ENCODE measurements at places on chromosomes 12 and 14. TPM values are rescaled to one million over a fixed set of nuclear protein-coding genes. Genes with fewer than 3 reads are reported as not detected.

The KLHDC1 gene
- 2.4 TPM for total RNA-seq

The MED6 gene
- total RNA-seq = 45.9 TPM

The HCAR1 gene
- total RNA-seq = 0.37 TPM

The HOXC10 gene
- total RNA-seq = not detected

The LRRC43 gene
- total RNA-seq = not detected

The TSPAN19 gene
- not detected for total RNA-seq

The ST8SIA1 gene
- 0.52 TPM for total RNA-seq

The ALX1 gene
- total RNA-seq = not detected

The FAIM2 gene
- 0.50 TPM for total RNA-seq

The SLC6A13 gene
- total RNA-seq = 0.15 TPM

The DDN gene
- total RNA-seq = 0.17 TPM

DNA sequence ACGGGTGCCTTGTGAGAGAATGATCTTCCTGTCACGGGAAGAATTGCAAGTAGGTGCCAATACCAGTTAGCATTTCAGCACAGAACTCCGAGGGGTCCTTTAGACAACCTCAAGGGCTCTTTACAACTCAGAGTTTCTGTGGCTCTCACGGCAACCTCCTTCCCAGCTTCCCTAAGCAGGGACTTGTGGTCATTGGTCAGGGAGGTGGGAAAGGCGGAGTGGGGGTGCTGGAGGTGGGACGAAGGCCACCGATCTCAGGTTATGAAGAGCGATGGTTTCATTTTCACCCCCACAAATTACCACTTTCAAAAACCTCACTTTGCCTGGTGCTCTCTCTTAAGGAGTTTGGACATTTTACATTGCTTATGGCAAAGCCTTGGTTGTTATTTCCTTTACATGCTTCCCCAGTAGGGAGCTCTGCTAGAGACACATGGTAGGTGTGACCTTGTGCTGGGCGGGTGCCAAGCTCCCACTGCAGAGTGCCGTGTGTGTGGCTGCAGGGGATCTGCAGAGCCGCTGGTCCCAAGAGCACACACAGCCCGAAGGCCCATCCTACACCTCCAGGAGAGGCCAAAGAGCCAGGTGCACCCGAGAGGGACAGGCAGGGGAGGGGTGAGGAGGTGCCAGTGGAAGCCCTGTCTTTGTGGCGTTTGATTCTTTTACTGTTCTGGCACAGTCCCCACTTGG, 21.4 kb downstream of the BCL2L14 start:
- no peak for DNase-seq

DNA sequence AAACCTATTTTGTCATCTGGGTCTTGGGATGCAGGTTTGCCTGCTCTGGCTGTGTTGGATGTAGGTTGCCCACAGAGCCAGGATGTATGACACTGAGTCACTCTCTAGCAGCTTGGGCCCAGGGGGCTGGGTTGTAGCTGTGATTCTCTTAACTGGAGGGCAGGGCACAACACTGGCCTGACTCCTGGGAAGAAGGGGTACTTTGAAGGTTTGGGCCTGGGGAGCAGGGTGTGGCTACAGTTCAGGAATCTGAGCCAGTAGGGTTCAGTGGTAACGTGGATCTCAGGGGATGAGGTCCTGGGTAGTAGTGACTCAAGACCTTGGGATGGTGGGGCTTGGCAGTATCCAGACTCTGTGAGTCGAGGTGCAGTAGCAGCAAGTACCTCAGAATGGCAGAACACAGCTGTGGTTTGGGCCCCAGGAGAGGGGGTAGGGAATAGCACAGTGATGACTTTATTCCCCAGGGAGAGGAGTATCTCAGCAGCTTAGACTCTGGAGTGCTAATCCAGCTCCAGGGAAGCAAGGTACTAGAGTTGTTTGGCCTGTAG, 25.7 kb downstream of the TBC1D15 start:
- no peak for DNase-seq

- DNase-seq = no peak
Observed at GRCh38 chr14:24802236-24802635, 168.2 kb upstream of the GZMB start.

GRCh38 chr12:84603484-84604248, 308.9 kb downstream of the SLC6A15 start:
- no peak for DNase-seq

DNA sequence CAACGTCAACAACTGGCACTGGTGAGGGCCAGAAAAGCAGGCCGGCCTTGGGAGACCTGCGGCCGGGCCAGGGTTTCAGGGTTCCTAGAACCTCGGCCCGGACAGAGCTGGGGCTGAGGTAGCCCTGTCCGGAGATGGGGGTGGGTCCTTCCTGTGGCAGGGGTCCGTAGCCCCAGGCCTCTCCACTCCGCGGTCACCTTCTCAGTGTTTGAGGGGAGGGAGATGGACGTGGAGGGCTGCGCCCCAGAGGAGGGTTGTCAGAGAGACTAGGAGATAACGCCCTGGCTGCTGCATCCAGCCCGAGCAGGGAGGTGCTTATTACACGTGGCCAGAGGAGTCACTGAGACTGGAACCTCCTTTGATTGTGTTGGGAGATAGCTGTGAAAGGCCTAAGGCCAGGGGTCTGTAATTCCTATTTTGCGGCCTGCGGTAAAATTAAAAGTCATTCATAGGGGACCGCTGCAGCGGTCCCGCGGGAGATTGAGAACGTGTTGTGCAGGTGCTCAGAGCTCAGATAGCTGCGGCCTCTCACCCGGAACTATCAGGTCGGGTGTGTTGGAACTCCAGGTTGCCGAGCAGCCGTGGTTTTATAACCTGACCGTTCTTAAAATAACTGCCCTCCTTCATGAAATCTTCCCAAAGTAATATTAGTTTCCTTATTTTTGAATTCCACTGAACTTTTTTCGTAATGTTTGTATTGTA, 507 bp downstream of the AHSA1 start:
- peak; percentile 44 for DNase-seq

- no peak for DNase-seq
Observed at GRCh38 chr14:33120966-33121365, 182.3 kb downstream of the NPAS3 start.

DNA sequence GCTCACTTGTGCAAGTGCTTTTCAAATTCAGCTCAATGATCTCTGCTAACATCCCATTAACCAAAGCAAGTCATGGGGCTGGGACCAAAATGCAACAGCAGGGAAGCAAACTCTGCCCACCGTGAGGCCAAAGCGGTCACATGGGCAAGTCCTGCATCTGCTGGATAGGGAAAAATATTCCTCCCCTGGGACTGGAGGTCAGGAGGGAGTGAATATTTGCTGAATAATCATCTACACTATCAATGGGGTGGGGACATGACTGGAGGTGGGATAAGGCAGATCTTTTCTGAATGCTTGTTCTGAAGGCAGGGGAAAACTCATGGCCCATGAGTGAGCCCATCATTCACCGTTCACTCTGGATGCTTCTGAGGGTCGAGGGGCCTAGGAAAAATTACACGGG, 45.1 kb upstream of the VRK1 start:
- no peak for DNase-seq

DNA sequence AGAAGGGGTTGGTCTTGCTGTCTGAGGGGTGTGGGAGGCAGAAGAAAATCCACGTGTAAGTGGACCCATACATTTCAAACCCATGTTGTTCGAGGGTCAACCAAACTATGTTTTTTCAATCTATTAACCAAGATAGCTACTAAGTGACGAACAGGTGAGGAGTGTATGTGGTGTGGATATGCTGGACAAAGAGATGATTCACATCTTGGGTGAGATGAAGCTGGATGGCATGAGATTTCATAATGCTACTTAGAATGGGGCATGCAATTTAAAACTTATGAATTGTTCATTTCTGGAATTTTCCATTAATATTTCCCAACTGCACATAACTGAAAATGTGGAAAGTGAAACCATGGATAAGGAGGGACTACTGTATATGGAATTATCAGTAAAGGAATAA, 17.9 kb upstream of the KTN1 start:
- DNase-seq = no peak

DNA sequence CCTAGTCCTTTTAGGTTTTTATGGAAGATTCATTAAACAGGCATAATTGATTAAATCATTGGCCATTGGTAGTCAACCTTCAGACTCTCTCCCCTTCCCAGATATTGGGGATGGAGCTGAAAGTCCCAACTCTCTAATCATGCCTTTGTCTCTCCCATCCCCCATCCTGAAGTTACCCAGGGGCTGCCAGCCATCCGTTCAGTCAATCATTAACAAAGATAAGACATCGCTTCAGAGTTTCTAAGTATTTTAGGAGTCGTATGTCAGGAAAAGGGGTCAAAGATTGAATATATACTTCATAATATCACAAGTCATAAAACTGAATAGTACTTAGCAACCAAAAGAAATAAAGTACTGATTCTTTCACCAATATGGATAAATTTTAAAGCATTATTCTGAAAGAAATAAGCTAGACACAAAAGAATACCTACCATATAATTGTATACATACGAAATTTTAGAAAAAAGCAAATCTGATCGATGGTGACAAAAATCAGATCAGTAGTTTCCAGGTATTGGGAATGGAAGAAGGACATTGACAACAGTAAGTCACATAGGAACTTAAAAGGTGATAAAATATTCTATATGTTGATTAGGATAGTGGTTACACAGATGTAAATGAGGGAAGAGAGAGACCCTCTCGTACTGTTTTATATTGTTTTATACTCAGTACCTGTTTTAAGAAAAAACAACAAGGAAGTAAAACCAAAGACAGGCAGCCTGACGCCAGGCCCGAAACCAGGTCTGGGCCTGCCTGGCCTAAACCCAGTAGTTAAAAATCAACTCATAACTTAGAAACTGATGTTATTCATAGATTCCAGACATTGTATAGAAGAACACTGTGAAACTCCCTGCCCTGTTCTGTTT, 414.4 kb downstream of the DAD1 start:
- DNase-seq = no peak

DNA sequence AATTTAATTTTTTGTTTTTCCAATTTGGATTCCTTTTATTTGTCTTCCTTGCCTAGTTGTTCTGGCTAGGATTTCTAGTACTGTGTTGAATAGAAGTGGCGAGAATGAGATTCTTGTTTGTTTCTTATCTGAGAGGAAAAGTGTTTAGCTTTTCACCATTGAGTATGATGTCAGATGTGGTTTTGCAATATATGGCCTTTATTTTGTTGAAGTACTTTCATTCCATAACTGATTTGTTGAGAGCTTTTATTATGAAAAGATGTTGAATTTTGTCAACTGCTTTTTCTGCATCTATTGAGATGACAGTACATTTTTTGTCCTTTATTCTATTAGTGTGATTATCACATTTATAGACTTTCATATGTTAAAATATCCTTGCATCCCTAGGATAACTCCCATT, 462.0 kb downstream of the CCDC91 start:
- DNase-seq = no peak

GRCh38 chr14:22184830-22185168, 404.2 kb downstream of the DAD1 start:
- no peak for DNase-seq

DNA sequence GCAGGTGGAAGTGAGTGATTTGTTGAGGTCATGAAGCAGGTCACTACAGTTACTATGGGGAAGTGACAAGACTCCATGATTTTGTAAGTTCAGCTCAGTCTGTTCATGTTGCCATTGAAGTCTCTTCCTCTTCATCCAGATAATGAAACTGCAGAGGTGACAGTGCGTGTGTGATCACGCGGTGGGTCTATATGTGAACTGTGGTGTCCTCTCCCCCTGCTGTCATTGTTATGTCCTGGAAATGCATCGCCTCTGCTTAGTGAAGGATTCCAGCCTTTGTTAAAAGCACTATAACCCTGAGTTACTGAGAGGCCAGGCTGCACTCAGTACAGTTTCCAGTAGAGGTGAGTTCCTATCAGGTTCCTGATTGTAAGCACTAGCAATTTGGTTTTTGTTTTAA, 216.2 kb upstream of the RMST start:
- no peak for DNase-seq

- DNase-seq = no peak
Observed at GRCh38 chr12:95099270-95099790, 25.9 kb upstream of the NR2C1 start.

- DNase-seq = no peak
Observed at GRCh38 chr14:56224229-56224628, 106.0 kb downstream of the PELI2 start.

DNA sequence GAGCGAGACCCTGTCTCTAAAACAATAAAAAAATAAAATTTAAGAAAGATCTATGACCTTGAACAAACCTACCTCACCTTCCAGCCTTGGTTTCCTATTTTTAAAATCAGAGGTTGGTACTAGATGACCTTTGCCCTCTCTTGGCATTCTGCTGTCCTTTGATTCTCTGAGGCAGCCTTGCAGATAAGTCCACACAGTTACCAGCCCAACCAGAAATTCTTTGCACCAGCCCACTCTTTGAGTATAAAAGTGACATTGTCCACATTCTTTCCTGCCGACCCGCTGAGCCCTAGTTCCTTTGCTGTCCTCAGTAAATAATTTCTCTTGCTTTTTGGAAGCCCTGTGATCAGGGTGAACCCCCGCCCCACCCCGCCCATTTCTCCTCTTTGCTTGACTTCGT, 150.4 kb downstream of the PHETA1 start:
- DNase-seq = no peak

DNA sequence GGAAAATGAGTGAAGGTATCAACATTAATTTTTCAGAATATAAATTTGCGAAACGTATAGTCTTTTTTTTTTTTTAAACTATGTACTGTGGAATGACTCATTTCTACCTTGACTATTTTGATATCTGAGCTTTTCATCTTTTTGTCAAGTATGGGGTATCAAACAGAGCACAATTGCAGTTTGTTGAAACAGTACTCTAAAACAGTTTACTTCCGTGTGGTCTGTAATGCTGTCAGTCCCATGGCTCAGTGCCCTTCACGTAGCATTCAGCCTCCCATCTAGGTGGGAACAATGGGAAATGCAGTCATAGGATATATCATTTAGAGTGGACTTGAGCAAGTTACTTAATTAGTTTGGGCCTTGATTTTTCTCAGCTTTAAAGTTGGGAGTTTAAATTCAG, 139.5 kb downstream of the ERC1 start:
- DNase-seq = no peak

GRCh38 chr14:99944241-99944651, 121.0 kb upstream of the EVL start:
- DNase-seq = no peak

GRCh38 chr12:19148860-19149259, 19.3 kb downstream of the PLEKHA5 start:
- DNase-seq = no peak

DNA sequence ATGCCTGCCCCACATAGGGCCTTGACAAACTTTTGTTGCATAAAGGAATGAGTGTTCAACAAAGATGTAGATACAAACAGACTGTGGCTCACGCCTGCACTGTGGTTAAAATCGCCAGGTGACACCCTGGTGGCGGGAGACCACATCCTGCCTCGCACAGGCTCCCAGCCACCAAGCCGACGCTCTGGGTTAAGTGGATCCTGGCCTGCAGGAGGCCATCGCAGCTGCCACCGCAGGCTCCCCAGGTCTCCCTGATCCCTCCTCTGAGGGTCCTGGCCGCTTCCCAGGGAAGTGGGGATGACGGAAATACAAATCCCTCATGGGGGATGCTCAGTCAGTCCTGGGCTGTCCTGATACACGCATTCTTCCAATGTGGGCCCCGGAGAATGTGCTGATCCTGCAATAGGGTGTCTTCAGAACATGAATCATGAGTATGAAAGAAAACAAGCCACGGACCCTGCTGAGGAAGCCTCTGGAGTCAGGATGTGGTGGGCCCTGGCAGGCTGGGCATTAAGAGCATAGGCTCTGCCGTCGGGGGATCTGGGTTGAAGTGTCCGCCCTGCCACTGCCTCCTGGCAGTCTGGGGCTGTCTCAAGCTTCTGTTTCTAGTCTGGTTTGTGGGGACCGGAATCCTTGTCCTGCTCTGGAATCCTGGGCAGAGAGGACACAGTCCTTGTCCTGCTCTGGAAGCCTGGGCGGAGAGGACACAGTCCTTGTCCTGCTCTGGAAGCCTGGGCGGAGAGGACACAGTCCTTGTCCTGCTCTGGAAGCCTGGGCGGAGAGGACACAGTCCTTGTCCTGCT, 53.5 kb upstream of the BEGAIN start:
- DNase-seq = peak; percentile 86

GRCh38 chr14:105290621-105291346, 10.0 kb downstream of the BRF1 start:
- DNase-seq = no peak

Data from activated CD4-positive, alpha-beta T cell treated with anti-CD3 and anti-CD28 coated beads, Interleukin-2, amount 10 ng/mL, durations not matched to agents 7 days and 5 days (primary cell).